ENCODE measurements at places on chromosomes 11 and 22.

GRCh38 chr11:71286701-71287643, 34.6 kb upstream of the SHANK2 start:
- no peak overlapping the region for H3K27ac ChIP-seq
- H3K4me1 ChIP-seq = no peaks in the 10 kb centered on the region
- no peak for DNase-seq
- H3K4me3 ChIP-seq = no peak overlapping the region
- peaks cover 55% of the 10 kb centered on the region for H3K27me3 ChIP-seq
- H3K36me3 ChIP-seq = no peaks in the 10 kb centered on the region

GRCh38 chr22:38774496-38775166, 18.8 kb upstream of the SUN2 start:
- no peaks in the 10 kb centered on the region for H3K36me3 ChIP-seq
- no peaks in the 10 kb centered on the region for H3K27me3 ChIP-seq
- no peaks in the 10 kb centered on the region for H3K4me1 ChIP-seq
- no peak overlapping the region for H3K4me3 ChIP-seq

- H3K36me3 ChIP-seq = no peaks in the 10 kb centered on the region
- H3K27ac ChIP-seq = no peak overlapping the region
- no peaks in the 10 kb centered on the region for H3K4me1 ChIP-seq
- no peaks in the 10 kb centered on the region for H3K27me3 ChIP-seq
- DNase-seq = no peak
These were observed 234.5 kb downstream of the METTL15 start for GRCh38 chr11:28342716-28343115.

DNA sequence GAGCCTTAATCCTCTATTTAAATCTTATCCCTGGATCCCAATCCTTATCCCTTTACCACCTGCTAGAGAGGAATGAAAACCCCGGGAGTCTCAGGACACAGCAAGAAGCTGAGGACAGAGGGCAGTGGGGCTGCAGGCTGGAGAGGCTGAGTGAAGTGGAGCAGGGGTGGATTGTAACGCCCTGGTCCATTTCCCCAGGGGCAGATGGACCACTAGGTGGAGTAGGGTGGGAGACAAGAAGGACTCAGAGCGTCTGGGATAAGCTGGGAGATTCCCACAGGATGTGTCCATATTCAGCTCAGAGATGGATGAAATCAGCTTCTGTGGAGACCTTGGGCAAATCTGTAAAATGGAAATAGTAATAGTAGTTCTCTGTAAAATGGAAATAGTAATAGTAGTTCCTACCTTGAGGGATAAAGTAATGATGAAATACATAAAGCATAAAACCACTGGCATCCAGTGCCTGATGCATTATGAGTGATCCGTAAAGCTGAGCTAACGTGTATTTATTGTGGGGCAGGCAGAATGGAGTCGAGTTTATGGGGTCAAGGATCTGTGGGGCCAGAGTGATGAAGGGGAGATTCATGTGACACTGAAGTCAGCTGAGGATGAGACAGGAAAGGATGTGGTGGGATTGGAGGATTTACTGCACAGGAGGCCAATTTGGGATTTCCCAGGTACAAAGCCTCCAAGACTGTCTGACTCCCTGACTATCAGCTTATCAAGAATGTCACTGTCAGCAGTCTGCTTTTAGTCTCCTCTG, 1.9 kb upstream of the ROBO4 start:
- no peaks in the 10 kb centered on the region for H3K36me3 ChIP-seq
- H3K4me3 ChIP-seq = no peak overlapping the region
- no peak overlapping the region for H3K27ac ChIP-seq
- no peak for DNase-seq

- no peaks in the 10 kb centered on the region for H3K36me3 ChIP-seq
- H3K4me3 ChIP-seq = no peak overlapping the region
- no peak overlapping the region for H3K27ac ChIP-seq
- DNase-seq = no peak
These were observed 257.8 kb downstream of the ST3GAL4 start for GRCh38 chr11:126613272-126613671.

DNA sequence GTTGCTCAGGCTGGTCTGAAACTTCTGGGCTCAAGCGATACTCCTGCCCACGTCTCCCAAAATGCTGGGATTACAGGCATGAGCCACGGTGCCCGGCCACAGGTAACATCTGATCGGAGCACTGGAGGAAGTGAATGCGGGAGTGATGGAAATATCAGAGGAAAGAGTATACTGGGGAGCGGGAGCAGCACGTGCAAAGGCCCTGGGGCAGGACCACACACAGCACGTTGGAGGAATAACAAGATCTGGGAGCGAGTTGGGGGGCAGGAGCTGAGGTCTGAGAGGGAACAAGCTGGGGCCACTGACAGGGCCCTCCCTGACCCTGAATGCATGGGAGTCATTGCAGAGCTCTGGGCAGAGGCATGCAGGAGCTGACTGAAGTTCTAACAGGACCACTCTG, 70.7 kb downstream of the NFAM1 start:
- DNase-seq = no peak
- no peak overlapping the region for H3K27ac ChIP-seq
- H3K36me3 ChIP-seq = no peaks in the 10 kb centered on the region
- H3K4me1 ChIP-seq = no peaks in the 10 kb centered on the region

DNA sequence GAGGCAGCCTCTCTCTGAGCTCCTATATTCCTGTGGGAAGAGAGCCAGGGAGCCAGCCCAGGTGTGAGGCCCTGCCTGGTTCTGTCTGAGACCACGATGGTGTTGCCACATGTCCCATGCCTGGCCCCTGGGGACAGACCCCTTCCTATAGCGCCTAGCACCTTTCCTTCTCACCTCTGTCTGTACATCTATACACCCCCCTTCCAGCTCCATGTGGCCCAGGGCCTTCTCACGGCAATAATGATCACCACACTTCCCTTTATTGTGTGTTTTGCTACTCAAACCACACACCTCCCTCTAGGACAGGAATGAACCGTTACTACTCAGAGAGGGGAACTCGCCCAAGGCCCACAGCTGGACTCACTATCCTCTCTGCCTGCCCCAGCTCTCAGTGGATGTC, 12.8 kb downstream of the CD82 start:
- H3K27me3 ChIP-seq = no peaks in the 10 kb centered on the region
- H3K27ac ChIP-seq = peak overlapping the region; percentile 63
- H3K4me3 ChIP-seq = peak overlapping the region; percentile 4
- peaks cover 67% of the 10 kb centered on the region for H3K4me1 ChIP-seq
- no peak for DNase-seq

DNA sequence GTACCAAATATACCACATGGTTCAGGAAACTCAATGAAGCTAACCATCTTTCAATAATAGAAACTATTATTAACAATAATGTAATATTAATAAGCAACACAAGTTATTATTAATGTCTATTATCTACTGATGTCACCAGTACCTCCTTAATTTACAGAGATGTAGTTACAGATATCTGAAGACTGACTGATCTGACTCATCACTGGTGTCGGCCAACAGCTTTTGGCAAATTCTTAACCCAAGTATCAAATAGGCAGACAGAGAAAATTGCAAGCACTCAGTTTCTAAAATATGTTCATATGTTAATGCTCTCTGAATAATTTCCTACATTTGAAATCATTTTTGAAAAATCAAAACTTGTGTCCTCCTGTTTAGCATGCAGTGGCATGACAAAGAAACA, 100.4 kb upstream of the DDI1 start:
- no peak for DNase-seq
- no peaks in the 10 kb centered on the region for H3K36me3 ChIP-seq
- H3K27ac ChIP-seq = no peak overlapping the region
- no peaks in the 10 kb centered on the region for H3K27me3 ChIP-seq

- H3K27ac ChIP-seq = peak overlapping the region; percentile 92
- H3K36me3 ChIP-seq = peaks cover 15% of the 10 kb centered on the region
- peak overlapping the region; percentile 26 for H3K4me3 ChIP-seq
- peaks cover 87% of the 10 kb centered on the region for H3K4me1 ChIP-seq
These were observed 7.5 kb downstream of the CLCF1 start for GRCh38 chr11:67365736-67366444.

GRCh38 chr11:4924239-4924638, at the start of gene OR51G1:
TSS of gene OR51G1 (minus strand) at chr11:4924339. CDS start at chr11:4924339, 0 bp downstream.
- H3K4me3 ChIP-seq = no peak within 1 kb of the TSS
- H3K27me3 ChIP-seq = no peaks in the 10 kb centered on the region
- H3K4me1 ChIP-seq = no peaks in the 10 kb centered on the region
- DNase-seq = no peak
- no peaks in the 10 kb centered on the region for H3K36me3 ChIP-seq
- H3K27ac ChIP-seq = no peak within 1 kb of the TSS

DNA sequence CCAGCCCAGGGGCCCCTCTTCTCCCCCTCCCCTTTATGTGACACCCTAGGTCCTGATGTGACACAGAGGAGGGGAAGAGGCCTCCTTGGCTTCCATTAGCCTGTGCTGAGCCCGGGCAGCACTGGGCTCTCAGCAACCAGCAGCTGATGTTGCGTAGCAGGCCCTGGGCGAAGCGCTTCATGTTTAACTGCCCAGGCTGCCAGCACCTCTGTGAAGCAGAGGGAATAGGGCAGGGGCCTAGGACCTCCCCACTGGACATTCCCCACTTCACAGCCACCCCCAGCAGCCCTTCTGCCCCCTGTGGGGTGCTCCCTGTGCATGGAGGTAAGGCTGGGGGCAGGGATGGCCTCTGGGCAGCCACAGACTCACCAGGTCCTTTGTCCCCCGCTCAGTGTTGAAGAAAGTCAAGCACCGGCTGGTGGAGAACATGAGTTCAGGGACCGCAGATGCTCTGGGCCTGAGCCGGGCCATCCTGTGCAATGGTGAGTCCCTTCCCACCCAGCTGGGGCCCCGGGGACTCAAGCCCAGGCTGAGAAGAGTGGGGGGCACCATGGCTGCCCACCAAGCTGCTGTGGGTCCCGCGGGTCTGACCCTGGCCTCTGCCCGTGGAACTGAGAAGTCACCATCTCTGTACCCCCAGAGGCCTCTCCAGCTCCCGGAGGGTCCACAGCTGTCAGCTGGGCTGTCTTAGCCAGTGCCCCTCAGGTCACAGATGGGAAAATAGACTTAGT, 11.6 kb downstream of the PICK1 start:
- peaks cover 19% of the 10 kb centered on the region for H3K36me3 ChIP-seq
- no peaks in the 10 kb centered on the region for H3K4me1 ChIP-seq
- no peaks in the 10 kb centered on the region for H3K27me3 ChIP-seq
- no peak overlapping the region for H3K4me3 ChIP-seq
- no peak overlapping the region for H3K27ac ChIP-seq

DNA sequence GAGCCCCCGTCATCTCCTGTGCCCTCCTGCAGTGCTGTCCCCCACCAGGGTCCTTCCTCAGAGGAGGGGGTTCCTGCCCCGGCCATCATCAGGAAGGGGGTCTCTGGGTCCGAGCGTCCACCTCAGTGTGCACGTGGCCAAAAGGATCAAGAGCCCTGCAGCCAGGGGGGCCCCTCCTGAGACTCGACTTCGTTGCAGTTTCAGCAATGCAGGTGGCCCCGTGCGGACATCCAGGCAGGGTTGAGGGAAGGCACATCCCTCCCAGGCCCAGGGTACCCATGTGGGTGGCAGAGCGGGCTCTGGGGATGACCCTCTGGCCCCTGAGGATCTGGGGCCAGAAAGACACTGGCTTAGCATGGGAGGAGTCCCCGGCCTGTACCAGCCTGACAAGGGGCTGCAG, 41.3 kb downstream of the LRP5 start:
- DNase-seq = no peak
- H3K27ac ChIP-seq = no peak overlapping the region
- H3K4me3 ChIP-seq = no peak overlapping the region
- H3K4me1 ChIP-seq = no peaks in the 10 kb centered on the region

GRCh38 chr11:15654451-15654850, 539.7 kb downstream of the INSC start:
- H3K4me3 ChIP-seq = no peak overlapping the region
- H3K27me3 ChIP-seq = peaks cover 21% of the 10 kb centered on the region
- H3K36me3 ChIP-seq = no peaks in the 10 kb centered on the region
- H3K4me1 ChIP-seq = no peaks in the 10 kb centered on the region

DNA sequence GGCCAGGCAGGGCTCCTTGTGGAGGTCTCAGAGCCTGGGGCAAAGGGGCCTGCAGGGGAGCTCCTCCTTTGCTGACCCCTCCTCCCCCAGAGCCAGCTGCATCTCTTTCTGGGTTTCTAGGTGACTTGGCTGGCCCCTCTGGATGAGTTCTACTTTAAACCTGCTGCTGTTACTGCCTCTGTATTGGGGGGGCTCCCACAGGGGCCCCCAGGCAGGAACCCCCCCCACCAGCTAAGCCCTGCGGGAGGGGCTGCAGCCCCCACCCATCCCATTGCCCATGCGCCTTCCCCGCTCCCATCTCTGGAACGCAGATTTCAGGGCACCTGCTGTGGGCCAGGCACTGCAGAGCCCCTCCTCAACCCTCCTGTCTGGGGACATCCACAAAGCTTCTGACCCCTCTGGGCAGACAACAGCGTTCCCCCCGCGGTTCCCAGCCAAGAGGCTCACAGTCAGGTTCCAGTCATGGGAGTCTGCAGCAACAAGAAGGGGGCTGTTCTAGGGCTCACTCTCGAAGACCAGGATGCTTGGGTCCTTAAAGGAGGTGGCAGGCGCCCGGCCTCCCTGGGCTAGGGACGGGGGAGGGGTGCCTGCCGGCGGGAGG, 815 bp upstream of the PLCB3 start:
- H3K27me3 ChIP-seq = no peaks in the 10 kb centered on the region
- peaks cover 10% of the 10 kb centered on the region for H3K36me3 ChIP-seq
- H3K4me1 ChIP-seq = peaks cover 37% of the 10 kb centered on the region
- DNase-seq = no peak

DNA sequence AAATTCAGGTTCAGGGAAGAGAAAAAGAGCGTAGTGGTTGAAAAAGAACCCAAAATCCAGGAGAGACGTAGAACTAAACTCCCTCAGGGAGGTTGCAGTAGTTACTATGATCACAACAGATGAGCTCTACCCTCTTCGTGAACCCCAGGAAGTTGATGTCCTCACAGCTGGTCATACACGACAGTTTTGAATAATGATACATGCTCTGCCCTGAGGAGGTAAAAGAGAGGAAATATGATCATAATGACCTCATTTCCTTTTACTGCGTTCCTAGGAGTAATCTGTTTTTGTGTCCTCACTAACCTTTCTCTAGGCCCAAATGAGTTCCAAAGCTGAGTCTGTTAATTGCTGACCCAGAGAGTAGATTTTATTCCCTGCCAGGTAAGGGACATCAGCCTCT, 1.3 kb downstream of the PATE2 start:
- H3K4me3 ChIP-seq = no peak overlapping the region
- no peak overlapping the region for H3K27ac ChIP-seq
- no peaks in the 10 kb centered on the region for H3K4me1 ChIP-seq

- H3K27me3 ChIP-seq = peaks cover 42% of the 10 kb centered on the region
- peak; percentile 32 for DNase-seq
- no peak overlapping the region for H3K27ac ChIP-seq
- no peak overlapping the region for H3K4me3 ChIP-seq
- H3K36me3 ChIP-seq = no peaks in the 10 kb centered on the region
These were observed 120.5 kb upstream of the RASSF10 start for GRCh38 chr11:12888525-12889158.

DNA sequence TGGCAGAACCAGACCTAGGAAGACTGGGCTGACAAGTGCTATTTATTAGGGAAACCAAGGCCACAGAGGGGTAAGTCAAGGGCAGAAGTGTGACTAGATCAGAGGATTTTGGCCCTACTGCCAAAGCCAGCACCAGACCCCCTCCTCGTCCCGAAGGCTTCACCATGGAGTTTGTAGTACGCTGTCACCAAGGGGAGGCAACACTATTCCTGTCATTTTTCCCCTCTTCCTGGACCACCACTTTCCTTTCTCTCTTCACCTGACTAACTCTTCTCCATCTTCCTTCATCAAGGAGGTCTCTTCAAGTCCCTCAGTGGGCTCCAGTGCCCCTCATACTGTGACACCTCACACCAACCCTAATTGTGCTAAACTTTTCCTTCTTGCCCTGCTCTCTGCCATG, 34.9 kb downstream of the MN1 start:
- DNase-seq = no peak
- no peaks in the 10 kb centered on the region for H3K4me1 ChIP-seq
- H3K4me3 ChIP-seq = no peak overlapping the region
- peaks cover 4% of the 10 kb centered on the region for H3K36me3 ChIP-seq

All from central memory CD8-positive, alpha-beta T cell (primary cell).